ENCODE measurements at places on chromosomes 12 and 14. TPM values are rescaled to one million over a fixed set of nuclear protein-coding genes. Genes with fewer than 3 reads are reported as not detected.

TMEM229B gene
- total RNA-seq: 1.6 TPM

PPP1R36 gene
- 0.47 TPM for total RNA-seq

TPH2 gene
- not detected for total RNA-seq

KANSL2 gene
- 17.3 TPM for total RNA-seq

GPR68 gene
- total RNA-seq: 0.15 TPM

RPL10L gene
- total RNA-seq: not detected

SCNN1A gene
- total RNA-seq: not detected

C14orf132 gene
- total RNA-seq: 0.85 TPM

- no peaks in the 10 kb centered on the region for H3K36me3 ChIP-seq
- DNase-seq: no peak
- no peak overlapping the region for H3K27ac ChIP-seq
- H3K4me3 ChIP-seq: no peak overlapping the region
- H3K4me1 ChIP-seq: no peaks in the 10 kb centered on the region
- no peaks in the 10 kb centered on the region for H3K27me3 ChIP-seq
Observed at GRCh38 chr12:38847247-38847646, 58.1 kb downstream of the CPNE8 start.

GRCh38 chr12:19434538-19434937 is 4.8 kb upstream of the AEBP2 start:
- no peaks in the 10 kb centered on the region for H3K27me3 ChIP-seq
- no peaks in the 10 kb centered on the region for H3K4me1 ChIP-seq
- DNase-seq: no peak
- no peaks in the 10 kb centered on the region for H3K36me3 ChIP-seq
- no peak overlapping the region for H3K27ac ChIP-seq

DNA sequence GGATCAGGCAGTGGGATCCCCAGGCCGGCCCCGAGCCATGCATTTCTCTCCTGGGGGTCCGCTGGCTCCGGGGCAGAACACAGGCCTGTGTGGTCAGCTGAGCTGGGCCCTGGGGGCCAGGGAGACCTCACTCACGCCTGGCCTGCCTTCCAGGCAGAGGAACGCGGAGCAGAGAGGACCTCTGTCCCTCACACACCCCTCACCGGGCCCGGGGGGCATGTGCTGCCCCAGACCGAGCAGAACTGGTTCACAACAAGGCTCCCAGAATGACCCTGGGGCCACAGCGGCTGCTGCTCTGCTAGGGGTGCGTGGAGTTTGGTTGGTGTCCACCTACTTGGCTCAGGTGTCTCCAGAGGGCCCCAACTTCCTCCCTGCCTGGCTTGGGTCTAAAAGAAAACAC is 33.0 kb upstream of the RFLNA start:
- H3K4me1 ChIP-seq: no peaks in the 10 kb centered on the region
- H3K4me3 ChIP-seq: no peak overlapping the region
- no peak overlapping the region for H3K27ac ChIP-seq
- DNase-seq: no peak
- H3K27me3 ChIP-seq: no peaks in the 10 kb centered on the region

GRCh38 chr14:25046301-25046943 is 3.5 kb downstream of the STXBP6 start:
- H3K27ac ChIP-seq: no peak overlapping the region
- DNase-seq: no peak
- no peaks in the 10 kb centered on the region for H3K36me3 ChIP-seq
- H3K27me3 ChIP-seq: no peaks in the 10 kb centered on the region
- H3K4me1 ChIP-seq: peaks cover 60% of the 10 kb centered on the region

- H3K27ac ChIP-seq: peak overlapping the region; percentile 96
- H3K27me3 ChIP-seq: no peaks in the 10 kb centered on the region
- no peaks in the 10 kb centered on the region for H3K36me3 ChIP-seq
- H3K4me1 ChIP-seq: peaks cover 30% of the 10 kb centered on the region
- no peak overlapping the region for H3K4me3 ChIP-seq
Observed at GRCh38 chr14:68596701-68597100, 196.2 kb downstream of the ZFP36L1 start.

DNA sequence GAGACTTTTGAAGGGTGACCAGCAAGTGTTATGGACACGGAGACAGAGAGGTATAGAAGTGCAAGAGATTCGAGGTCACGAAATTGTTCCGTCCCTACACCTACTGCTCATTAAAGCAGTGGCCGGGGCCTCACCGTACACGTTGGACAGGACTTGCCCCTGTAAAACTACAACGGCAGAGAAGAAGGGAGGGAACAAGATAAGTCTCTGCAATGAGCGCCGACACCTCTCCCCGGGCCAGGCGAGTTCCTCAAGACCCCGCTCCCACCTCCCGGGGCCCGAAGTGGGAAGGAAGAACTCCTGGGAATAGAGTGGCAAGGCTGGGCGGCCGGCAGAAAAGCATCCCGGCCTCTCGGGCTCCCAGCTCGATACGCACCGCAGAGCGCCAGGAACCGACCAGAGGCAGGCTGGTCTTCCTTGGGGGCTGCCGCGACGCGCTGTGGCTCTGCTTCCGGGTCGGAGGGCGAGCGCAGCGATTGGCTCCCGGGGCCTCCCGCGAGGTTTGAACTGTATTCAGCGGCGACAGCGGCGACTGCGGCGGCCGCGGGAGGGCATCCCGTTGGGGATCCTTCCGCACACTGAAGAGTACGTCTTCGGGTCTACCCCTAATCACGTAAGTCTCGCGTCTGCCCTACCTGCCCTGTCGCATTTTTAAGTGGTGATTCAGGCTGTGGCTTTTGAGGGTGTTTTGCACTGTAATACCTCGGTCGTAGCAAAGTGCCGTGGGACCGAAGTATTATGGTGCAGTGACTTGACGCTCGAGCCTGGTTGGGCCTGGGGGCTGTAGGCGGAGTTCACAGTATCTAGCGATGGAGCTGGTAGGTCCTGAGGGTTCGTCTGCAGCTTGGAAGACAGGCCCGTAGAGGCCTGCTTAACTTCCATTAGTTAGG is at the start of the genes NUP37 and PARPBP:
Gene NUP37, minus strand, starts transcription at position 441 of the 890 bp plus-strand sequence. CDS start 1,596 bp downstream, outside the sequence.
Gene PARPBP, plus strand, starts transcription at position 510 of the 890 bp plus-strand sequence. CDS start 3,706 bp downstream, outside the sequence.
- H3K27ac ChIP-seq: peak within 1 kb of the TSS; percentile 86
- peaks cover 28% of the 10 kb centered on the region for H3K36me3 ChIP-seq
- H3K4me1 ChIP-seq: peaks cover 22% of the 10 kb centered on the region
- peak; percentile 92 for DNase-seq
- H3K4me3 ChIP-seq: peak within 1 kb of the TSS; percentile 66

DNA sequence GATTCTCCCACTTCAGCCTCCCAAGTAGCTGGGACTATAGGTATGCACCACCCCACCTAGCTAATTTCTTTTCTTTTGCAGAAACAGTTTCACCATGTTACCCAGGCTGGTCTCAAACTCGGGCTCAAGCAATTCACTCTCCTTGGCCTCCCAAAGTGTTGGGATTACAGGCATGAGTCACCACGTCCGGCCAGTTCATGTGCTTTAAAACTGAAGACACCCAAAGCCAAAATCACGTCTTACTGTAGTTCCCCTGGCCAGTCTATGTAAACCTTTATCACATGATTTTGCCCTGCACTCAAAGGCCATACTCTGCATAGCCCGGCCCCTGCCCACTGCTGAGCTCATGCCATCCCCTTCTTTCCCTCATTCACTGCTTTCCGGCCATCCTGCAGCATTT is 4.5 kb downstream of the ALKBH2 start:
- DNase-seq: no peak
- H3K4me1 ChIP-seq: peaks cover 3% of the 10 kb centered on the region
- no peaks in the 10 kb centered on the region for H3K27me3 ChIP-seq
- no peak overlapping the region for H3K27ac ChIP-seq
- no peak overlapping the region for H3K4me3 ChIP-seq

GRCh38 chr14:64674829-64675228 is 29.4 kb upstream of the PLEKHG3 start:
- no peaks in the 10 kb centered on the region for H3K36me3 ChIP-seq

DNA sequence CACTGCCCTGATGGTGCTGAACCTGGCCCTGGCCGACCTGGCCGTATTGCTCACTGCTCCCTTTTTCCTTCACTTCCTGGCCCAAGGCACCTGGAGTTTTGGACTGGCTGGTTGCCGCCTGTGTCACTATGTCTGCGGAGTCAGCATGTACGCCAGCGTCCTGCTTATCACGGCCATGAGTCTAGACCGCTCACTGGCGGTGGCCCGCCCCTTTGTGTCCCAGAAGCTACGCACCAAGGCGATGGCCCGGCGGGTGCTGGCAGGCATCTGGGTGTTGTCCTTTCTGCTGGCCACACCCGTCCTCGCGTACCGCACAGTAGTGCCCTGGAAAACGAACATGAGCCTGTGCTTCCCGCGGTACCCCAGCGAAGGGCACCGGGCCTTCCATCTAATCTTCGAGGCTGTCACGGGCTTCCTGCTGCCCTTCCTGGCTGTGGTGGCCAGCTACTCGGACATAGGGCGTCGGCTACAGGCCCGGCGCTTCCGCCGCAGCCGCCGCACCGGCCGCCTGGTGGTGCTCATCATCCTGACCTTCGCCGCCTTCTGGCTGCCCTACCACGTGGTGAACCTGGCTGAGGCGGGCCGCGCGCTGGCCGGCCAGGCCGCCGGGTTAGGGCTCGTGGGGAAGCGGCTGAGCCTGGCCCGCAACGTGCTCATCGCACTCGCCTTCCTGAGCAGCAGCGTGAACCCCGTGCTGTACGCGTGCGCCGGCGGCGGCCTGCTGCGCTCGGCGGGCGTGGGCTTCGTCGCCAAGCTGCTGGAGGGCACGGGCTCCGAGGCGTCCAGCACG is 4.7 kb downstream of the LTB4R start:
- peaks cover 20% of the 10 kb centered on the region for H3K36me3 ChIP-seq
- H3K27me3 ChIP-seq: no peaks in the 10 kb centered on the region
- H3K4me1 ChIP-seq: peaks cover 61% of the 10 kb centered on the region
- DNase-seq: peak; percentile 56

DNA sequence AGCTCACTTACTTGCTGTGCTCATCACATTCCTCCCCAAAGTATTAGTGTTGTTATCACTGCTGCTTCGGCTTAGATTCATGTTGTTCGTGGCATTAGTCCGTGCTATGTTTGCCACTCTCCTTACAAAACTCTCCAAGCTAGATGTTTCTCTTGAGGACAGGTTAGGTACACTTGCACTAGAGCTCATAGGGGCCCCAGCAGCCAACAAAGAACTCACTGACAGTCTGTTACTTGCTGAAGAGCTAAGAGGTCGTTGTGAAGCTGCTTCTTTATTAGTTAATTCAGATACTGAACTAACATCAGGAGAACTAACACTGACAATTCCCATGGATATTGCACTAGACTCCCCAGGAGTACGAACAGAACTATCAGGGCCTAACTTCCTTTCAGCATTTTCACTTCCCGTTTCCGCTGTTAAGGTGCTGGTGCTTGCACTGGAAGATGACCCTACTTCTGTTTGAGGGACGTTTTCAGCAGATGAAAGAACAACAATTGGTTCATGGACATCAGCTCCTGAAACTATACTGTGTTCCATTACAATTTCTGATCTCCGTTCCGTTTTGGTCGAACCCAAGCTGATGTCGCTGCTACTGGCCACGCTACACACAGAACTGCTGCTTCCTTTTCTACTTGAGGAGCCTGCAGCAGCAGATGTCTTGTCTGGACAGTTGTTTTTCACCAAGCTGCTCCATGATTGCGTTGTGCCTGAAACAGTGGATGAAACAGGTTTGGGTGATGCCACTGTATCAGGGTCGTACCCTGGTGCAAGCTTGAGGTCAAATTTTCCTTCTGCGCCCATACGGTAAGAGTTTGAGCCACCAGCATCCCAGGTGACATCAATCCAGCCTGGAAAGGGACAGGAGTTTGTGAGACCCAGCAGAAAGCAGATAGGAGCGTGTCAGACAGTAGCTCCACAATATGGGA is 78.7 kb downstream of the HECTD1 start:
- no peak for DNase-seq
- H3K27me3 ChIP-seq: no peaks in the 10 kb centered on the region
- no peak overlapping the region for H3K4me3 ChIP-seq
- no peak overlapping the region for H3K27ac ChIP-seq

DNA sequence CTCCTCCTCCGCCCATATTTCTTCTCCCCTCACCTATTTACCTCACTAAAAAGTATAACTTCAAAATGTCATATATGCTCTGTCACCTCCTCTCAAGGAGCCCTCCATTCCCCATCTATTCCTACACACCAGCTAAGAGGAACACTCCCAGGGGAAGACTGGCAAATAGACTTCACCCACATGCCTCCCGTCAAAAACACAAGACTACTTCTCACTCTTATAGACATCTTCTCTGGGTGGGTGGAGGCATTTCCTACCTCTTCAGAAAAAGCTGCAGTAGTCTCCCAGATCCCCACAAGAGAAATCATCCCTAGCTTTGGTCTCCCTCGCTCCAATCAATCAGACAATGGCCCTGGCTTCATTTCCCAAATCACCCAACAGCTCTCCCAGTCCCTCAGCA is 66.2 kb downstream of the MOK start:
- H3K27ac ChIP-seq: no peak overlapping the region
- H3K4me1 ChIP-seq: peaks cover 9% of the 10 kb centered on the region
- H3K27me3 ChIP-seq: no peaks in the 10 kb centered on the region

GRCh38 chr14:101150039-101150610 is 246.6 kb upstream of the RTL1 start:
- H3K27me3 ChIP-seq: no peaks in the 10 kb centered on the region
- H3K36me3 ChIP-seq: no peaks in the 10 kb centered on the region
- H3K27ac ChIP-seq: no peak overlapping the region
- no peak for DNase-seq
- no peak overlapping the region for H3K4me3 ChIP-seq
- H3K4me1 ChIP-seq: no peaks in the 10 kb centered on the region

GRCh38 chr12:52949413-52950331 is 754 bp downstream of the KRT18 start:
- no peaks in the 10 kb centered on the region for H3K36me3 ChIP-seq
- DNase-seq: no peak
- peak overlapping the region; percentile 32 for H3K4me3 ChIP-seq
- peak overlapping the region; percentile 52 for H3K27ac ChIP-seq
- peaks cover 18% of the 10 kb centered on the region for H3K27me3 ChIP-seq
- H3K4me1 ChIP-seq: no peaks in the 10 kb centered on the region

GRCh38 chr12:104648756-104649155 is 192.0 kb downstream of the CHST11 start:
- DNase-seq: no peak
- peaks cover 7% of the 10 kb centered on the region for H3K4me1 ChIP-seq
- H3K4me3 ChIP-seq: no peak overlapping the region
- no peak overlapping the region for H3K27ac ChIP-seq
- H3K27me3 ChIP-seq: no peaks in the 10 kb centered on the region

DNA sequence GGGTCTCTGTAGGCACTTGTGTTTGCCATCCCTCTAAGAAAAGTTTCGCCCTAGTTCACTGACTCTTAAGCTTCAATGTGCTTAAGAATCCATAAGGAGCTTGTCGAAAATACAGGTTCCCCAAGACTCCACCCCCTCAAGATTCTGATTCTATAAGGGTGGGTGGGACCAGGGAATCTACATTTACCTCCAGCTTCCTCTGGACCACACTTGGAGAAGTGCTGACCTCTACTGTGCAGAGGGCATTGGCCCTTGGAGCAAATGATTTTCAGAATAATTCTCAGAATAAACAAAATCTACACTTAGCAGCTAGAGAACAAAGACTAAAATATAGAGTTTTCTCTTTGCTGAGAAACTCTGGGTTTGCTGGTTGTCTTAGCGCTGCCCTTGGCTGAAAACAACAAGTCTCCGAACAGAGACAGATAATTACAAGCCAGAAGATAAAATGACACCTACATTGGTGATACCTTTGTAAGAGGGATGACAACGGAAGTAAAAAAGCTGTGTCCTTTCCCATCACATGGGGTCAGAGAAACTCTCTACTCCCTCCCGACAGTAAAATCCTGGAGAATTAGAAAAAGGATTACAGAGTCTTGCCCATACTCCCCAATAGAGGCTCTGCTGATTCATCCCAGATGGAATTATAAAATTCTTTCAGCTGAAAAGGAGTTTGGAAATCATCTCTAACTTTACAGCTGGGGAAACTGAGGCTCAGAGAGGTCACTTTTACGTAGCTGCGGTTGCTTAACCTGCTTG is 4.8 kb downstream of the TGFB3 start:
- no peaks in the 10 kb centered on the region for H3K36me3 ChIP-seq
- H3K27ac ChIP-seq: no peak overlapping the region
- no peaks in the 10 kb centered on the region for H3K27me3 ChIP-seq
- no peak for DNase-seq

GRCh38 chr12:53505086-53505485 is 2.2 kb downstream of the NPFF start:
- no peak overlapping the region for H3K27ac ChIP-seq
- H3K4me3 ChIP-seq: no peak overlapping the region
- peaks cover 38% of the 10 kb centered on the region for H3K4me1 ChIP-seq
